ENCODE measurements at places on chromosomes 16 and 17.

DNA sequence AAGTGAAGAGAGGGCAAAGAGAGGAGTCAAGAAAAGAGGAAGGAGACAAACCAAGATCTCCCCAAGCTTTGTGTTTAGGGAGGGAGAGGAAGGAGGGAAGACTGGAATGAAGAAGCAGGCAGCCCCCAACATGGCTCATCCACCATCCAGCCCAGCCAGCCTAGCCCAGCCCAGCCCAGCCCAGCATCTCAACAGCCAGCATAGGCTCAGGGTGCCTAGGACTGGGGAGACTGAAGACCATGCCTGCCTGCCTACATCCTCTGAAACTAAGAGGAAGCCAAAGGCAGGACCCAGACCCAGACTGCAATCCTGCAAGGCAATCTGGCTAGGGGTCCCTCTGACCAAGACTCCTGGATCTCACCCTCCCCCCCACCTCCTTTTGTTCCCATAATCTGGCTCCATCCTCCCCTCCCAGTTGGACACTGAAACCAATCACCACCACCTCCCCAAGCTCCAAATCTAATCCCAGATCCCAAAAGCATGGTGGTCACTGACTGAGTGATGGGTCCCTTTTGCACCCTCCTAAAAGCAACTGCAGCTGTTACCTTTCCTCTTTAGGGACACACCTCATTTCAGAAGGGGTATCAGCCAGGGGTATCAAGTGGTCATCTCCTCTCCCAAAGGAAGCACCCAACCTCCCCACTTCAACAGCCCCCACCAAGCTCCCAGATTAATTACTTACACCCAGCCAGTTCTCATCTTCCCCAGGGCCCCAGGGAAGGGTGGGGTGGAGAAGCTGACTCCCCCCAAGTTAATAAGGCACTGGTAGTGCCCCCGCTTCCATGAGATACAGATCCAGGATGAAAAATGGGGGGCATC lies 1.2 kb downstream of the HDAC5 start:
- H3K4me1 ChIP-seq: peaks cover 30% of the 10 kb centered on the region
- no peak for DNase-seq
- no peaks in the 10 kb centered on the region for H3K36me3 ChIP-seq
- H3K27ac ChIP-seq: peak overlapping the region; percentile 43

- DNase-seq: no peak
- H3K27ac ChIP-seq: no peak overlapping the region
- no peak overlapping the region for H3K4me3 ChIP-seq
- H3K4me1 ChIP-seq: no peaks in the 10 kb centered on the region
- H3K36me3 ChIP-seq: no peaks in the 10 kb centered on the region
- H3K27me3 ChIP-seq: peaks cover 14% of the 10 kb centered on the region
Measured at GRCh38 chr16:1279945-1280589, 24.2 kb downstream of the TPSD1 start.

DNA sequence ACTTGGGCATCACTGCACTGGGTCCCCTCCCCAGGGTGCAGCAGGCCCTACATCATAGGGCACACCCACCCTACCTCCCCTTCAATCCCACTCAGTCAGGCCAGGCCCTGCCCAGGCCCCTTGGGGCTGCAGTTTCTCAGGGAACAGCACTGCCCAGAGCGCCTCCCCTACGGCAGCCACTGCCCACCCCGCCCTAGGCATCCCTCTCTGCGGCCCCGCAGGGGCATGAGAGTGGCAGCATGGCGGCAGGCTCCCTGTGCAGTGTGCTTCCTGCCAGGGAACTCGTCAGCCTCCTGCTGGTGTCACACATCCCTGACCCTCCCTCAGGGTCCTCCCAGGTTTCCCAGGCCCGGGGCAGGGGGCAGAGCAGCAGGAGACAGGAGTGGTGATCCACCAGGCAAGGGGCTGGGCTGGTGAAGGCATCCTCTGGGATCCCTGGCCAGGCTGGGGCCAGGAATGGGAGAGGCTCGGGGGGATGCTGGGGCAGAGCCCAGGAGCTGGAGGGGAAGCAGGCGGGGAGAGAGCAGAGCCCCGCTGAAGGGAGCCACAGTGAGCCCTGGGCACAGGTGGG lies 16.2 kb upstream of the BAHCC1 start:
- H3K4me3 ChIP-seq: no peak overlapping the region
- no peak overlapping the region for H3K27ac ChIP-seq
- DNase-seq: no peak
- H3K36me3 ChIP-seq: no peaks in the 10 kb centered on the region
- H3K4me1 ChIP-seq: no peaks in the 10 kb centered on the region
- peaks cover 8% of the 10 kb centered on the region for H3K27me3 ChIP-seq

DNA sequence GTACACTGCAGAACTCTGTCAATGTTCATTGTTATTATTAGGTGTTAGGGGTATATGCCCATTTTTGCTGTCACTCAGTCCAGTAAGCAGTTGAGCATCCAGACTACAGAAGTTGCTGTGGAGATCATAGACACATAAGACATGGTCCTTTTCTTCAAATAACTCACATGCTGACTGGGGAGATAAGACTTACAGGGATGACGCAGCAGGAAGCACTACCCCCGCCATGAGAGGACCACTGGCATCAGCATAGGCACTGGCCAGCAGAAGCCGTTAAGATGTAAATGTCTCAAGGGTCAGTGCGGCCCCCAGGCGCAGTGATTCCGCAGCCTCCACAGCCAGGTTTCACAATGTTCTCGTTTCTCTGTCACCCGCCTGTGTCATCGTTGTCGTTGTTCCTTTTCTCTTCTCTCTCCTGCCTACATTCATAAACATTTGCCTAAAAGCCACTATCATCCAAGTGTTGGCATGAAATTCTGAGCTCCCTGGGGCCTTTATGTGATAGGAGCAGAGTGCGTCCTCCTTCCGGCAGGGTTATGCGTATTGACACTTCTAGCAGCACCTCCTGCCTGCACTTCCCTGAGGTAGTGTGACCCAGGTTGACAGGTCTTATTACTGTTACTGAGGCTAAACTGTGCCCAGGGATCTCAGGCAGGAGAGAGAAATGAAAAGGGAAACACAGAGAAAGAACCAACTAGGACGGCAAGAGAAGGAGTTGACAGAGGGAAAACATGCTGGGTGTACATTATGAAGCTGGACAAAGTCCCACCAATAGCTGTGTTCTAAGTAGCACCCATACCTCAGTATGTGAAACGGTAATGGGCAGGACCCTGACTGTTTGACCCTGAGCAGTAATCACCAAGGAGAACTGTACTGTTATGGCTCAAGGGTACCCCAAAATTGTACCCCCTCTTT lies 17.9 kb downstream of the TANGO6 start:
- peaks cover 31% of the 10 kb centered on the region for H3K36me3 ChIP-seq
- no peaks in the 10 kb centered on the region for H3K27me3 ChIP-seq
- H3K27ac ChIP-seq: no peak overlapping the region
- H3K4me1 ChIP-seq: peaks cover 7% of the 10 kb centered on the region

DNA sequence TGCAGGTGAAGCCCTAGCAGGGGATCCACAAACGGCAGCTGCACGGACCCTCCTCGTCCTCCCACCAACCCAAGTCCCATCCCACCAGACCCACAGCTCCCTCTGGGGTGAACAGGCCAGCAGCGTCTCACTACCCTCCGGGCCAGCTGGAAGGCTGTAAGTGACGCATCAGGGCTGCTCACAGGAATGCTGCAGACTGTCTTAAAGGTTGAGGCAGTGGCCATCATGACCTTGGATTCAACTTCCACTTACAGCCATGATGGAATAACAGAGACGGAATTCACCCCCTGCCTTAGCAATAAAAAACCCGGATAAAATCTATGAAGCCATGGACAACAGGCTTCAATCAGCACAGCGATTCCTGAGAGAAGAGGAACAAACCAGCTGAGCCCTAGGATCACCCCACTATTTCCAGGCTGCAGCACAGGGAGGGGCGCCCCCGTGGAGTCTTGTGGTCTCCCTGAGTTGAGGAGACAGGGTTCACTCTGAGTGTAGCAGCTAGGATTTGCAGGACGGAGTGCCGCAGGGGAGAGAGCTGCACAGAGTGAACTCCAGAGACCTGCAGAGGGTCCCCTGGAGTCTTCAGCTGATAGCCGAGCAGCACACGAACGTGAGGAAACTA lies 10.5 kb downstream of the FAM83G start:
- no peaks in the 10 kb centered on the region for H3K27me3 ChIP-seq
- no peak overlapping the region for H3K4me3 ChIP-seq
- no peak overlapping the region for H3K27ac ChIP-seq
- no peak for DNase-seq

DNA sequence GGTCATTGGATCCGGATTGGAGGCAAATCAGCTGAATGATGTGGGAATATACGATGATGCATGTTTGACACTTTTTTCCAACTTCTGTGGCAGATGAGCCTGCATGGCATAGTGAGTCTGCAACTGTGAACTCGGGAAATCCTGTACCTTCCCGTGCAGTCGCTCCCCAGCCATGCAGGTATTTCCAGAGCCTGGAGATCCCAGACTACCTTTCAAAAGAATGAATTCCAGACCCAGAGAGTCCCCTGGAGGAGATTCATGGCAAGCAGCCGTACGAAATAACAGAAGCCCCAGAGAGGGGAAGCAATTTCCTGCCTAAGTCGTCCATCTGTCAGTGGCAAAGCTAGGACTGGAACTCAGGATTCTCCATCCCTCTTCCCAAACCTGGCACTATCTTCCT lies 75.7 kb upstream of the FAM20A start:
- no peaks in the 10 kb centered on the region for H3K36me3 ChIP-seq
- no peak overlapping the region for H3K4me3 ChIP-seq
- no peak overlapping the region for H3K27ac ChIP-seq
- peaks cover 15% of the 10 kb centered on the region for H3K27me3 ChIP-seq
- no peak for DNase-seq
- no peaks in the 10 kb centered on the region for H3K4me1 ChIP-seq

GRCh38 chr16:1184980-1185379 lies 32.1 kb downstream of the CACNA1H start:
- no peaks in the 10 kb centered on the region for H3K4me1 ChIP-seq
- no peaks in the 10 kb centered on the region for H3K36me3 ChIP-seq
- H3K27ac ChIP-seq: no peak overlapping the region
- no peak overlapping the region for H3K4me3 ChIP-seq

DNA sequence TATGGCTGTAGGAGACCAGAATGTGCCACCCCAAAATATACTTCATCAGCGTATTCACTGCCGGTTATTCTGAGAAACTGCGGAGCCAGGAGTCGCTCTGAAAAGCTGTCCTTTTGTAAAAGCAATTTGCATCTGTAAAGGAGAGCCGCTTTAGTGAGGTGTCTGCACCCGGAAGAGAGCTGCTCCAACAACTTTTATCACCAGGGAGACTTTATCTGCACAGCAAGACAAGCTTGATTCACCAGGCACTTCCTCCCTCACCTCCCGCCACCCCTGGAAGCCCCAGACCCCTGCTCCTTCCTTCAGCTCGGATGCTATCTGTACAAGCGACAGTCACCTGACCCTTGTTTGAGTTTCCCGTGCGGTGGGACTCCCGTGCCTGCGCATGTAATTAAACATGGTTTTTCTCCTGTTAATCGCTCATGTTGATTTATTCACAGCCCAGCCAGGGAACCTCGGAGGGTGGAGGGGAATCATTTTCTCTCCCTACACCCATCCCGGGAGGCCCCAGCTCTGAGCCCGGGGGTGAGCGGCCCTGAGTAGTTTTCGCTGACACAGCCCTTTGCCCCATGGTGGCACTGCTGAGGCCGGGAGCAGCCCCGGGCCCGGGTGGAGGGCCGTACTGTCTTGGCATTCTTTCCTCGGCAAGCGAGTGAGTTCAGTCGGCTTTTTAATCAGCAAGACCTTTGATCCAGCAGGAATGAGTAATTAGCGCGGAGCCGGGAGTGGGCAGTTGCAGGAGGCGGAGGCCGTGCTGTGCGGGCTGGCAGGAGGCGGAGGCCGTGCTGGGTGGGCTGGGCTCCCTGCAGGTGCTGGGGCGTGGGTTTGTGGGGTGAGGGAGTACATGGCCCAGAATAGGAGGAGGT lies 222.7 kb upstream of the CIBAR2 start:
- H3K4me3 ChIP-seq: peak overlapping the region; percentile 62
- H3K27ac ChIP-seq: no peak overlapping the region
- H3K36me3 ChIP-seq: no peaks in the 10 kb centered on the region
- peaks cover 5% of the 10 kb centered on the region for H3K27me3 ChIP-seq
- H3K4me1 ChIP-seq: peaks cover 17% of the 10 kb centered on the region

DNA sequence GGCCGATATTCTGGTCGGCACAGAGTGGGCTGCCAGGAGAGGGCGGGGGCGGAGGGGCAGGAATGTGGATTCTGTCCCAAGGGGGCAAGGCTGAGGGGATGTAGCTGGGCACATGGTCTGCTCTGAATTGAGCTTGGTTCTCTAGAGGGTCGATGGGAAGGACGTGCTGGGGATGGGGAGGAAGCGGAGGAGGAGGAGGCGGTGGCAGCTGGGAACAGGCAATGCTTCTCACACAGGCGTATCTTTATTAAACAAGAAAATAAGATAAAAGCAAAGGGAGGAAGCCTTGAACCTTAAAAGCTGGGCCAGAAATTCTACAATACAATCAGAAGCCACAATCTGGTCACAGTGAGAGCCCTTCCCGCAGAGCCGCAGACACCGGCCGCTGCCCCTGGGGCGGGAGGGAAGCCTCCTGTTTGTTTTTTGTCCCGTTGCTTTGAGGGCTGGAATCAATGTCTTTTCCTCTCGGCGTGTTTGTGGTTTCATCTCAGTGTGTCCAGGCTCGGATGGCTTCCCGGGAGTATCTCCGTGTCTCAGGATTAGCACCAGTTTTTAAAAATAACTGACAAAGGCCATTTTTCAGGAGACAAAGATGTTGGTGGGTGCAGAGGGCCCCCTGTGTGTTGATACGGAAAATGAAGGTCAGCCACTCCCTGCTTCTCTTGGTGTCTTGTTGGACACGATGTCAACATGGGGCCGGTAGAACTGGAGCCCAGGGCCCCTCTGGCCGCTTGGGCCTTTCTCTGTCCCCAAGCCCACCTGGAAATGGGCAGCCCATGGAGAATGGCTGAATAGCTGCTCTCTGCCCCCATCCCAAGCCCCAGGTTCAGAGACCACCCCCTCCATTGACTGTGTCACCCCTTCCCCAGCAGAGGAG lies 12.3 kb upstream of the SLC7A5 start:
- no peaks in the 10 kb centered on the region for H3K36me3 ChIP-seq
- H3K4me1 ChIP-seq: peaks cover 24% of the 10 kb centered on the region
- peaks cover 2% of the 10 kb centered on the region for H3K27me3 ChIP-seq

DNA sequence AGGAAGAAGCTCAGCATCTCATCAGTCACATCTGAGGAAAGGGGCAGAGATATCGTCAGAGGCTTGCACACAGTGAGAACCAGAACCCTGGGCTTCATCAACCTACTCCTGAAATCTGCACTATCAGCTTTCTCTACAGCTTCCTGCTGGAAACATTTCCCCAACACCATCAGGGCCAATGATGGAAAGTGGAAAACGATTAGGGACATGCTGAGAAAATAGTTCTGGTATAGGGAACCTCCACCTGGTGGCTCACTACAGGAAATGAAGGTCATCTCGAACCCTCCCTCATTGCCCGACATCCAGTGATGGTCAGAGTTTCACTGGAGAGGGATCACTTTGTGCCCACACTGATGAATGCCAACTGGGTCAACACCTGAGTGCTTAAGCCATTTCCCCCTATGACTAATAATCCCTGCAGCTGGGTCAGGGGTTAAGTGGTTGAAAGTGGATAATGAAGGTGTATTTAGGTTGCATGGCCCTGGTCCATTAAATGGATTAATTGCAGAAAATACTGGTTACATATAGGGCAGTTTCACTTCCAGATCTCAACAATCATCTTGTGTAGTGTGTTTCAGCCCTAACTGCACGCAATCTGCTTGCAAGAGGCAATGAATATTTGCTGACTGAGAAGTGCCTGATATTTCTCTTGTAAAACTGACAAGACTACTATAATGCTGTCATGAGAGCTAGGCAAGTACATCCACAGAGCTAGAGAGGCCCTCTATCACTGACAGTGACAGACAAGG lies 43.1 kb upstream of the GSG1L start:
- no peak for DNase-seq
- H3K36me3 ChIP-seq: peaks cover 71% of the 10 kb centered on the region
- H3K4me3 ChIP-seq: no peak overlapping the region
- no peak overlapping the region for H3K27ac ChIP-seq
- H3K27me3 ChIP-seq: no peaks in the 10 kb centered on the region

- H3K27me3 ChIP-seq: peaks cover 6% of the 10 kb centered on the region
- no peak overlapping the region for H3K4me3 ChIP-seq
- DNase-seq: no peak
- no peak overlapping the region for H3K27ac ChIP-seq
Measured at GRCh38 chr17:6456914-6457687, 12.8 kb downstream of the PIMREG start.

Measured in activated naive CD8-positive, alpha-beta T cell treated with anti-CD3 and anti-CD28 coated beads, Interleukin-2, amount 50 U/mL, for 24 hours (primary cell).